Natural killer cell treated with Interleukin-12 subunit alpha and Interleukin-12 subunit beta and Interleukin-15 and Interleukin-18, amount 100 ng/mL, for 72 hours (primary cell): ENCODE measurements at places on chromosomes 5 and 9. TPM values are rescaled to one million over a fixed set of nuclear protein-coding genes. Genes with fewer than 3 reads are reported as not detected.

GRCh38 chr5:56288873-56289601, 55.9 kb upstream of the ANKRD55 start:
- no peaks in the 10 kb centered on the region for H3K36me3 ChIP-seq
- no peak overlapping the region for H3K4me3 ChIP-seq
- H3K27ac ChIP-seq: no peak overlapping the region
- H3K4me1 ChIP-seq: no peaks in the 10 kb centered on the region

DNA sequence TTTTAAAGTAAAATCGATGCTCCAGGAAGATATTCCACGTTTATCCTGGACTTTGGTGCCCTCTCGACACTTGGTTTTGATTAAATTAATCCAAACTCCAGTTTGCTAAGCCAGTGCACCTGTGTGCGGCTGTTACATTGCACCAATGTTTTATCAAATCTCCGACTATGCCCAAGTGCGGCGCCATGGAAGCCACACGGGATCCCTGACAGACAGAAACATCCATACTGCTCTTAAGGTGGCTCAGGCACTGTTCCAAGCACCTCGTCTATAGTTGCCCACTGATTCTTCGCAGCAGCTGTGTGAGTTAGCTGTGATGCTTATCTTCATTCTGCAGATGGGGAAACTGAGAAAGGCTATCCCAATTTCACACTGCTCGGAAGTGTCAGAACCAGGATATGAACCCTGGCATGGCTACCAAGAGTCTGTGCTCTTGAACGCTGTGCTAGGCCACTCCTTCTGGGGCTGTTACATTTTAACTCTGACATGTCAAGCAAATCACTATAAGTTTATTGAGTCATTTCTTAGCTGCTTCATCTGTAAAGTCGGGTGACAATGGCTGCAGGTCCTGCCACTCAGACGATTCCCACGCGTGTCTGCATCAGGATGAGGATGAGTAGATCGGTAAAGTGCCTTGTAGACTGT, 113.0 kb downstream of the ADAMTS2 start:
- H3K4me3 ChIP-seq: no peak overlapping the region
- H3K27me3 ChIP-seq: no peaks in the 10 kb centered on the region
- no peak for DNase-seq
- no peaks in the 10 kb centered on the region for H3K36me3 ChIP-seq

GRCh38 chr9:113481176-113481787, 17.8 kb downstream of the RGS3 start:
- H3K27me3 ChIP-seq: no peaks in the 10 kb centered on the region
- no peak overlapping the region for H3K27ac ChIP-seq
- H3K4me1 ChIP-seq: peaks cover 12% of the 10 kb centered on the region
- H3K4me3 ChIP-seq: no peak overlapping the region
- no peak for DNase-seq

DNA sequence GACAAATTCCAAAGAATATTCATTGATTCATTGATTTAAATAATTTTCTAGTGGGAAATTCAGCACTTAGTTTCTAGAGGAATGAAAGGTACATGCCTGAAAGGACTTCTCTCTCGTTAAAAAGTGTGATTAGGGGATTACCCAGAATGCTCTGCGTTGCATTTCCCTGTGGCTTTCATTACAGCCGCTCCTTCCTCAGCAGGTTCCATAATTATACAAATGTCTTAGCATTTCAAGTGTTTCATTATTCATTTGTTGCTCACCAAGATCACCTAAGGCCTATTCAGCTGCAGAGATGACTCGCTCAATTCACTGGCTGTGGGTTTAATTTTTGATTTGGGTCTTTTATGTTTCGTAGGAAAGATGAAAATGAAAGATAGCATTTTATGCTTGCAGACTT, 52.8 kb downstream of the SPATA31C2 start:
- H3K36me3 ChIP-seq: no peaks in the 10 kb centered on the region
- H3K27me3 ChIP-seq: peaks cover 5% of the 10 kb centered on the region
- H3K27ac ChIP-seq: no peak overlapping the region

- DNase-seq: no peak
- H3K27me3 ChIP-seq: peaks cover 4% of the 10 kb centered on the region
These were observed 142.9 kb downstream of the SLCO4C1 start for GRCh38 chr5:102153003-102153759.

DNA sequence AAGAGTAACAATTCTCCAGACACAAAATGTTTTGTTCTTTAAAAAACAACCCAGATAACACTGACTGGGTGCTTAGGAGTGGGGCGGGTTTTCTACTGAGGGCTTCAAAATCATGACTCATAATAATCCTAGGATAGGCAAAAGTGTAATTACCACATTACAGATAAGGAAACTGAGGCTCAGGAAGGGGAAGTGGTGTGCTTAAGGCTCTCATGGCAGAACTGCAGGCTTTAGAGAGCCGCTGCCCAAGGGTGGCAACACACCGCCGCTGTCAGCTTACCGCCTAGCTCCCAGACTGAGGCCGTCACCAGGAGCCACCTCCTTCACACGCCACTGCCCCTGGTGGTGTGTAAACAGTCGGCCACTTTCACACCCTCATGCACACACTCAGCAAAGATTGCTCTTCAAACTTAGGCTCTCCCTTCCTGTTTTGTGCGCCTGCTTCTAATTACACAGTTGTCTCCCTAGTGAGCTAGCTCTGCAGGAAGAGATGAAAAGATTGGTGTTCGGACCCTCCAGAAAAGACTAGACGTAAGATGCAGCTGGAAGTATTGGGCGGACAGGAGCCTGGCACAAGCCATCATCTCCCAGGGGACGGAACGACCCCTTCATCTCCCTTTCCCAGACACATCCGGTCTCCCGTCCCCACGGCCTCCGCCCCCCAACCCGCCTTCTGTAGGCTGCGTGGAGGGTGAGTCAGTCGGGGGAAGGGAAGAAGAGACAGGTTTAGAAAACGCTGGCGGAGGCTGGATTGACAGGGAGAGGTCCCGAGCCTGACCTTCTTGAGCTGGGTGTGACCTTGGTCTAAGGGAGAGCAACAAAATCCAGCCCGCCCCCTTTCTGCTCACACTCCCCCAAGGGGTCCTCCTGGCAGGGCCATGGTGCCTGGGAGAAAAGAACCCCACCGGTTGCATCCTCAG, 162.7 kb downstream of the SYK start:
- peaks cover 12% of the 10 kb centered on the region for H3K4me1 ChIP-seq
- H3K27me3 ChIP-seq: peaks cover 8% of the 10 kb centered on the region
- DNase-seq: no peak
- H3K27ac ChIP-seq: peak overlapping the region; percentile 11
- peak overlapping the region; percentile 45 for H3K4me3 ChIP-seq

DNA sequence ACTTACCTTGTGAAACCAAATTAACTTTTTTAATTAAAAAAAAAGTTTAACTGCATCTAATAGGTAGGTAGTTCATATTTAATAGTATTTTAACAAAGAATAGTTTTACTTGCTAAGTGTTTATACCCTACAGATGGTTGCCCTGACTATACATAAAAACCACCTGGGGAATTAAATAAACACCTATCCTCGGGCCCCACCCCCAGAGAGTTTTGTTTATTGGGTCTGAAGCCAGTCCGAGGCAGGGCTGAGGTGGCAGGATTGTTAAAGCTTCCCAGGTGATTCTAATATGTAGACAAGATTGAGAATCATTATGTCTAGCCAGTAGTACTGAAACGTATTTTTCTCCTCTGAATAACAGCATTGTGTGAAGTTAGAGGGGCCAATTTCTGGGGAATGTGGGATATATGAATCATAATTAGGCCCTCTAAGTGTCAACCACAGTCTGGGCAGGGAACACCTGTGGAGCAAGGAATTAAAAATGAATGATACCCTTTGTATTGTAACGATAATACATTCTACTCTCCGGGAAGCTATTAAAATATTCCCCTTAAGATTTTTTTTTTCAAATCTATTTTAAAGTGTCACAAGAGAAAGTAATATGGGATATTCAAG, 5.6 kb upstream of the PAM start:
- peaks cover 11% of the 10 kb centered on the region for H3K27me3 ChIP-seq
- no peak overlapping the region for H3K27ac ChIP-seq
- no peak for DNase-seq
- no peaks in the 10 kb centered on the region for H3K36me3 ChIP-seq
- peaks cover 13% of the 10 kb centered on the region for H3K4me1 ChIP-seq
- no peak overlapping the region for H3K4me3 ChIP-seq

DNA sequence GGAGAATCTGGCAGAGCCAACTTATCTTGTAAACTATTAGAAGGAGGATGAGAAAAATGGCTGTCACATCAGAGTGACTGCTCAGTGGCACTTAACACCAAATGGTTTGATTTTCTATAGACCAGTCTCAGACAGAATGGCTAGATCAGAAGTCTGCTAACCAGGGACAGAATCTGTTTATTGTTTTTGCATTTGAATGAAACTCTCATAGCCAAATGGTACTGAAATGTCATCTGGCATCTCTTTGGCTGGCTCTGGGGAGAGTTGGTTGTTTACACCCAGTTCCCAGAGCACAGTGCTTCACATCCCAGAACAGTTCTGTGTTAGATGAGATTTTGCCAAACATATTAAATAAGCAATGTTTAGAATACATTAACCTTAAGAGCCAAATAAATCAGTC, 106.6 kb upstream of the HMHB1 start:
- H3K4me3 ChIP-seq: no peak overlapping the region
- H3K27ac ChIP-seq: no peak overlapping the region
- no peaks in the 10 kb centered on the region for H3K36me3 ChIP-seq
- no peak for DNase-seq
- peaks cover 4% of the 10 kb centered on the region for H3K27me3 ChIP-seq
- H3K4me1 ChIP-seq: no peaks in the 10 kb centered on the region

GRCh38 chr5:39670391-39670790, 245.6 kb upstream of the DAB2 start:
- H3K27ac ChIP-seq: no peak overlapping the region
- no peak for DNase-seq
- no peak overlapping the region for H3K4me3 ChIP-seq
- no peaks in the 10 kb centered on the region for H3K4me1 ChIP-seq
- H3K27me3 ChIP-seq: peaks cover 3% of the 10 kb centered on the region
- no peaks in the 10 kb centered on the region for H3K36me3 ChIP-seq

DNA sequence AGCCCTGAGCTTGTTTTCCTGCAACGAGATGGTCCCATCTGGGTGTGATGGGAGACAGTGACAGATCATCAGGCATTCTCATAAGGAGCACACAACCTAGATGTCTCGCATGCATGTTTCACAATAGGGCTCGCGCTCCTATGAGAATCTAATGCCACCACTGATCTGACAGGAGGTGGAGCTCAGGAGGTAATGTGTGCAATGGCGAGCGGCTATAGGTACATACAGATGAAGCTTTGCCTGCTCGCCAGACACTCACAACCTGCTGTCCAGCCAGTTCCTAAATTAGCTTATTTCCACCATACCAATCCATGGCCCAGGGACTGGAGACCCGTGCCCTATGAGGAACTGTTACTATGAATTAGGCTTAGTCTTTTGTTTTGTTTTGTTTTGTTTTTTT, 55.3 kb upstream of the SLC30A5 start:
- H3K27ac ChIP-seq: no peak overlapping the region
- DNase-seq: no peak
- peaks cover 13% of the 10 kb centered on the region for H3K27me3 ChIP-seq
- H3K4me3 ChIP-seq: no peak overlapping the region
- no peaks in the 10 kb centered on the region for H3K36me3 ChIP-seq

DNA sequence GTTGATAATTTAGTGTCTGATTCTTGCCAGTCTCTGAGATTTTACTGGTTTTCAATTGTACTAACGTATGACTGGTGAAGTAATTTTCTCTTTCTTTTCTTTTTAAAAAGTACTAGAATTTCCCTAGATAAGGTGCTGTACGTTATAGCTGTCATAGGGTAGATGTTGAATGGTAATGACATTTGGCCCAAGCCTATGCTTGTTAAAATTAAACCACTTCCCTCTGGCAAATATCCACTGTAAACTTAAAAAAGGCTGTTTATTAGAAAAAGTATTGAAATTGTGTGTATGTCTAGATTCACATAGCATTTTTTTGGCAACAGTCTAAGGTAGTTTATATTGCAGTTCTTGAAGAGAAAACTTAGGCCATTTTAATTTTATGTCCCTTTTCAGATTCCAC, 97.6 kb downstream of the NNT start:
- H3K4me1 ChIP-seq: peaks cover 8% of the 10 kb centered on the region
- H3K27ac ChIP-seq: no peak overlapping the region
- no peak for DNase-seq
- no peaks in the 10 kb centered on the region for H3K27me3 ChIP-seq

- H3K4me3 ChIP-seq: no peak overlapping the region
- H3K36me3 ChIP-seq: peaks cover 17% of the 10 kb centered on the region
- H3K4me1 ChIP-seq: peaks cover 10% of the 10 kb centered on the region
- H3K27me3 ChIP-seq: peaks cover 58% of the 10 kb centered on the region
- no peak for DNase-seq
These were observed 10.3 kb upstream of the YTHDC2 start for GRCh38 chr5:113503146-113503545.

- H3K4me1 ChIP-seq: peaks cover 7% of the 10 kb centered on the region
- H3K27me3 ChIP-seq: no peaks in the 10 kb centered on the region
- no peaks in the 10 kb centered on the region for H3K36me3 ChIP-seq
- no peak overlapping the region for H3K4me3 ChIP-seq
- no peak for DNase-seq
These were observed 831 bp downstream of the KLHL3 start for GRCh38 chr5:137734962-137735554.

DNA sequence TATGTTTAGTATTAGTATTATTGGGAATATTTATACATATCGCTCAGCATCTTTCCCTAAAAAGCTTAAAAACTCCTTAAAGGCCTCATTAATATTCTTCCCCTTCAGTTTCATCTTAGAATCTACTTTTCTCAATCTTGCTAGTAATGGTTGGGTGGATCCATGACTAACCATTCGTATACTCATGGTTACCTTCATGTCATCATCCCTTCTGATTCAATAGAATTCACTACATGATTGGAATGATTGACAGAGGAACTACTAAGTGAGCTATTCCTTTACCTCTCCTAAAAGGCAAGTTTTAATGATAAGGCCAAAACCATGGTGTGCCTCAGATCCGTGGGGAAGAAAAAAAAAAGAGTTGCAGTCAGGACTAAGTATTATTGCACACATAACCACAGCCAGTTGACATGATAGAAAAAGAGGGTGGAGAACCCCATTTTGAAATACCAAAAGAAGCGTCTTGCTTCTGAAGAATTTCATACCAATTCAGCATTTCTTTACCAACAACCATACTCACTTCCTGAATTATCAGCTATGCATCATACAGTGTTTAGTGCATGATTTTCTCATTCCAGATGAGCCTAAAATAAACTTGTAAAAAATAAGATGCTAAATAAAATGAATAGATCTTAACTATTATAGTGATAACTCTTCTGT, 624.6 kb downstream of the PDE4D start:
- DNase-seq: no peak
- no peaks in the 10 kb centered on the region for H3K4me1 ChIP-seq
- no peaks in the 10 kb centered on the region for H3K27me3 ChIP-seq
- no peak overlapping the region for H3K4me3 ChIP-seq

GRCh38 chr5:92418341-92418740, 1035.2 kb upstream of the ARRDC3 start:
- no peaks in the 10 kb centered on the region for H3K4me1 ChIP-seq
- peaks cover 3% of the 10 kb centered on the region for H3K36me3 ChIP-seq
- H3K27me3 ChIP-seq: no peaks in the 10 kb centered on the region
- no peak overlapping the region for H3K4me3 ChIP-seq
- H3K27ac ChIP-seq: no peak overlapping the region
- DNase-seq: no peak

GRCh38 chr9:124595743-124596142, 88.5 kb upstream of the NR5A1 start:
- H3K4me1 ChIP-seq: no peaks in the 10 kb centered on the region
- H3K4me3 ChIP-seq: no peak overlapping the region
- DNase-seq: no peak

NTRK2 gene
- 0.24 TPM for total RNA-seq

RANBP3L gene
- not detected for total RNA-seq

MUSK gene
- not detected for total RNA-seq

ADAMTSL1 gene
- total RNA-seq: not detected

TMEFF1 gene
- 0.33 TPM for total RNA-seq

PCDHGC5 gene
- 0.17 TPM for total RNA-seq
